ENCODE measurements at places on chromosomes 11 and 22. TPM values are rescaled to one million over a fixed set of nuclear protein-coding genes. Genes with fewer than 3 reads are reported as not detected.

Gene OR51B4
- total RNA-seq = not detected

Gene SIPA1
- 10.5 TPM for total RNA-seq

Gene SEPTIN5
- 5.0 TPM for total RNA-seq

Gene SLC16A8
- total RNA-seq = not detected

Gene UBQLN3
- total RNA-seq = not detected

Gene MS4A6E
- total RNA-seq = not detected

Gene LRFN4
- total RNA-seq = 8.6 TPM

Gene ARHGAP20
- 1.5 TPM for total RNA-seq

Gene KRTAP5-5
- not detected for total RNA-seq

Gene SYT12
- not detected for total RNA-seq

Gene OSBP2
- total RNA-seq = 3.0 TPM

Gene OMP
- total RNA-seq = not detected

Gene CARD18
- total RNA-seq = not detected

Gene SUN2
- total RNA-seq = 348 TPM

Gene HTR3A
- total RNA-seq = not detected

Gene MSANTD2
- total RNA-seq = 4.2 TPM

Gene HPX
- total RNA-seq = 17.6 TPM

Gene TBC1D10A
- total RNA-seq = 4.7 TPM

Gene CTSC
- 16.7 TPM for total RNA-seq

Gene LSP1
- 6.4 TPM for total RNA-seq

Gene SLN
- 2,179 TPM for total RNA-seq

Gene ZBTB3
- total RNA-seq = 10.5 TPM

Gene RPS3
- 979 TPM for total RNA-seq

Gene GLB1L2
- total RNA-seq = 0.76 TPM

Gene TRIM64C
- not detected for total RNA-seq

Gene MIOX
- not detected for total RNA-seq

Gene PTPRCAP
- total RNA-seq = 1.5 TPM

Gene PLAAT2
- total RNA-seq = not detected

Gene DEPDC7
- 2.4 TPM for total RNA-seq

Gene KRTAP5-9
- not detected for total RNA-seq

Gene MRGPRX3
- total RNA-seq = not detected

Gene MPPED2
- 4.4 TPM for total RNA-seq

Gene PATE3
- total RNA-seq = not detected

Gene ZBTB16
- 156 TPM for total RNA-seq

Gene BTBD18
- total RNA-seq = not detected

Gene C22orf31
- not detected for total RNA-seq

Gene NPTXR
- 0.64 TPM for total RNA-seq

Gene MYOD1
- total RNA-seq = 3.5 TPM

Gene ENTHD1
- not detected for total RNA-seq

Gene MPZL2
- 4.2 TPM for total RNA-seq

Gene IGSF9B
- 0.07 TPM for total RNA-seq

Gene ZC3H12C
- 41.1 TPM for total RNA-seq

Gene PHOX2A
- total RNA-seq = not detected

Gene MAPK8IP1
- total RNA-seq = 4.0 TPM

Gene TUB
- total RNA-seq = 1.2 TPM

Gene SMIM35
- not detected for total RNA-seq

Gene SHANK2
- total RNA-seq = 0.40 TPM

Gene SSTR3
- not detected for total RNA-seq

Gene SHISA8
- total RNA-seq = not detected

Gene SLC5A4
- not detected for total RNA-seq

Gene CRYBB3
- total RNA-seq = not detected

Gene NCR3LG1
- total RNA-seq = 0.95 TPM

Gene GNG3
- total RNA-seq = not detected

Gene C1QTNF5
- 16.0 TPM for total RNA-seq

All from gastrocnemius medialis (tissue), 4 donors.